Regular cardiac myocyte (primary cell): ENCODE measurements at places on chromosomes 3 and 15. TPM values are rescaled to one million over a fixed set of nuclear protein-coding genes. Genes with fewer than 3 reads are reported as not detected.

The SYNPR gene
- total RNA-seq, result not detected in 2 replicates

The POPDC2 gene
- total RNA-seq, result 0.56 and 0.58 TPM in 2 replicates

The ROBO2 gene
- under 0.01 TPM in 2 replicates for total RNA-seq

The PLCB2 gene
- total RNA-seq, result under 0.01 and 0.38 TPM in 2 replicates

The APPL1 gene
- 43.3 and 45.1 TPM in 2 replicates for total RNA-seq
